ENCODE measurements at places on chromosomes 5 and 9.

DNA sequence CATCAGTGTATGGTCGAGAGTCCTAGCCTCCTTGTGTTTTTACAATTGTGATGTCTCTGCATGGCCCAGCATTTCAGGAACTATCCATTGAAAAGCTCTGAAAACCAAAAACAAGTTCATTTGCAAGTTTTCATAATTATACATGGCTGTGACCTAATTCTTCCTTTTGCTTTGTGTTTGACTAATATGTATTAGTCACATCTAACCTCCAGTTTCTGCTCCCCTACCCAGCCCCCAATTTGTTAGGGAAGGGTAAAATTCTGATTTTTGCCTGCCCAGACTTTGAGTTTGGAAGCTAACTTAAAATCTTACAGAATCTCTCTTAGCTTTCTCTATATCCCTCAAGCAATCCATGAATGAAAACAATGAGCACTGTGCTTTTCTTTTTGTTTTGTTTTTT, 128.2 kb upstream of the SEMA6A start:
- no peak for DNase-seq

DNA sequence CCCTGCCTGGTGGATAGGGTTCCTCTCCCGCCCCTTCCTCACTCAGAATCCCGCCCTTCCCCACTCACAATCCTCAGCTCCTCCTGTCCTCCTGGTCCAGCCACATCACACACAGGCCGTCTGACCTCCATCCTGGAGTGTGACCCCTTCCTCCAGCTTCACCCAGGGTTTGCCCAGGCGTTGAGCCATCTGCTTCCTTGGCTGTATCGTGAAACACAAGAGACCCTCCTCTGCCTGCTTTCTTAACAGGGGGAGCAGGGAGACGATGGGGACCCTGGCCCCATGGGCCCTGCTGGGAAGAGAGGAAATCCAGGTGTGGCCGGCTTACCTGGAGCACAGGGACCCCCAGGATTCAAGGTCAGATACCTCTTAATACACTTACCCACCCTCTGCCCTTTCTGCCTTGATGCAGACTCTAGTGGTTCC, 32.3 kb upstream of the ORM1 start:
- no peak for DNase-seq

- no peak for DNase-seq
These were observed 6.6 kb upstream of the LMX1B start for GRCh38 chr9:126607086-126607485.

- no peak for DNase-seq
These were observed 60.6 kb upstream of the TMEM215 start for GRCh38 chr9:32722704-32723103.

DNA sequence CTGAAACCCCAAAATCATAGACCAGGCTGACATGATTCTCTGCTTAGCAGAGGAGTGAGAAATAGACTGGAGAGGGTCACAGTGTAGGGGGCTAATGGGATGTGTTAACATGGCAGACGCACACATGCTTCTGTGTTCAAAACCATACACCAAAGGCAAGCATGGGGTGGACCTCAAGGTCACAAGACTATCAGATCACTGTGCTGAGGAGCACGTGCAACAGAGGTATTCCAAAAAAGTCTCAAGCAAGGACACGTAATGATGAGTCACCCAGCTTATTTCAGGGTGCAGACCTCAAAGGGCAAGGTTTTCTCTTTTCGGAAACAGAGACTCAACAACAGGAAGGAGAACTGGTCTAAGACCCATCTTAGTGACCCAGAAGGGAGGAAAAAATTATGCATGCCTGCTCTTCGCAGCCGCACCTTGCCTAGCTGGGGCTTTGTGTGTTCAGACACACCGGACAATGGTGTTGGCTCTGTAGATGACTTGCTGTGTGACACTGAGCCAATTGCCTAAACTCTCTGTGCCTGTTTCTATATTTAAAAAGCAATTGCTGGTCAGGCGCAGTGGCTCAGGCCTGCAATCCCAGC, 20.3 kb downstream of the WHRN start:
- no peak for DNase-seq

GRCh38 chr9:127075624-127076372, 46.6 kb downstream of the ANGPTL2 start:
- no peak for DNase-seq

GRCh38 chr5:123142206-123142915, 53.3 kb downstream of the PRDM6 start:
- no peak for DNase-seq

DNA sequence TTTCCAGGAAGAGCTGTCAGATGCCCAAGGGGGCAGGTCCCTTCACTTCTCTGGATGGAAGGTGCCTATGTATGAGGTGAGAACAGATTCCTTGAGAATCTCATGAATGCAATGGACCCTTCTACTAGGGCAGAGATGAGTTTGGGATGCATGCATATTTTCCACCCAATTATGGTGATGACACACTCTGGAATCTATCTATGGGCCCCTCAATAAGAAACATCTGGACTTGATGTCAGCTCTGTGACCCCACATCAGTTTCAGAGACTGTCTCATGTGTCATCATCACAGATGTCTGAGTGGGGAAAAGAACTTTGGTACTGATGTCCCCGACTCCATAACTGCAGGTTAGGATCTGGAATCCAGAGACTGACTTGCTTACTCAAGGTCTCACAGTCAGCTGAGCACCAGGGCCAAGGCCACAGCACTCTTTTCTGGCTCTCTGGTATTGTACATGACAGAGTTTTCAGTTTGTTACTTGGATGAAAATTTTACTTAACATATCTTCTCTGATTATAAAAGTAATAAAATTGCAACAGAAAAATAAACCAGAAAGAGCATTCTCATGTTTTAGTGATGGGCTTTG, 177.0 kb downstream of the DCP2 start:
- DNase-seq = no peak

DNA sequence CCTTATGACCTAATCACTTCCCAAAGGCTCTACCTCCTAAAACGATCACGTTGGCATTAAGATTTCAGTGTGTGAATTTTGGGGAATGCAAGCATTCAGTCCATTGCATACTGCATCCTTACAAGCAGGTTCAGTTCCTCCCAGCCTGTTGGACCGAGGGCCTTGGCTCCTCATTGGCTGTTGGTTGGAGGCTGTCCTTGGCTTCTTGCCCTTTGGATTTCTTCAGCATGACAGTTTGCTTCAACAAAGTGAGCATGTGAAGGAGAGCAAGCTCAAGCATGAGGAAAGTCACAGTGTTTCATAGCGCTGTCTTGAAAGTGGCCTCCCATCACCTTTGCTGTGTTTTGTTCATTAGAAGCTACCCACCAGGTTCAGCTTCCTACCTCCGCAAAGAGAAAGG, 109.5 kb downstream of the GADD45G start:
- no peak for DNase-seq
